Left lobe of liver (tissue), 2 donors: ENCODE measurements at places on chromosomes 7 and 10. TPM values are rescaled to one million over a fixed set of nuclear protein-coding genes. Genes with fewer than 3 reads are reported as not detected.

The CCDC172 gene
- not detected for total RNA-seq

The MLXIPL gene
- 457 TPM for total RNA-seq

GRCh38 chr7:16982640-16983350 is 101.0 kb upstream of the AGR3 start:
- DNase-seq: no peak

GRCh38 chr7:84624927-84625326 is 430.3 kb upstream of the SEMA3A start:
- no peak for DNase-seq
